ENCODE measurements at places on chromosomes 1 and 21. TPM values are rescaled to one million over a fixed set of nuclear protein-coding genes. Genes with fewer than 3 reads are reported as not detected.

LRRC52 gene
- total RNA-seq = not detected

OLIG2 gene
- total RNA-seq = not detected

RUNX3 gene
- total RNA-seq = 173 TPM

S100A7A gene
- total RNA-seq = not detected

GABPB2 gene
- total RNA-seq = 17.4 TPM

LCE2A gene
- not detected for total RNA-seq

CR1 gene
- total RNA-seq = not detected

VASH2 gene
- 0.44 TPM for total RNA-seq

OR2C3 gene
- total RNA-seq = not detected

CD1B gene
- not detected for total RNA-seq

CYP4A11 gene
- total RNA-seq = not detected

APOBEC4 gene
- total RNA-seq = not detected

RNF11 gene
- total RNA-seq = 35.1 TPM

TIE1 gene
- 0.44 TPM for total RNA-seq

ELF3 gene
- total RNA-seq = 0.10 TPM

KLF17 gene
- not detected for total RNA-seq

LCA5L gene
- 0.63 TPM for total RNA-seq

AMY2A gene
- total RNA-seq = not detected

SPATA46 gene
- total RNA-seq = not detected

C1QA gene
- total RNA-seq = not detected

CELA3B gene
- not detected for total RNA-seq

AMY2B gene
- total RNA-seq = 3.1 TPM

HSD3B1 gene
- not detected for total RNA-seq

NPR1 gene
- not detected for total RNA-seq

PEAR1 gene
- 0.04 TPM for total RNA-seq

GBP4 gene
- total RNA-seq = 24.4 TPM

SLC37A1 gene
- total RNA-seq = 14.8 TPM

FCAMR gene
- not detected for total RNA-seq

SPRR4 gene
- not detected for total RNA-seq

LORICRIN gene
- total RNA-seq = not detected

KRTAP11-1 gene
- total RNA-seq = not detected

GPR3 gene
- 3.6 TPM for total RNA-seq

NAV1 gene
- 0.61 TPM for total RNA-seq

KCNA2 gene
- total RNA-seq = 0.15 TPM

CYP4A22 gene
- not detected for total RNA-seq

ARHGEF16 gene
- 0.21 TPM for total RNA-seq
